Stimulated activated CD8-positive, alpha-beta memory T cell treated with anti-CD3 and anti-CD28 coated beads, Interleukin-15, amount 100 ng/mL, for 4 hours (primary cell): ENCODE measurements at places on chromosomes 4 and X.
A peak's percentile ranks its signal among the peaks of the same experiment; 100 is the strongest.

DNA sequence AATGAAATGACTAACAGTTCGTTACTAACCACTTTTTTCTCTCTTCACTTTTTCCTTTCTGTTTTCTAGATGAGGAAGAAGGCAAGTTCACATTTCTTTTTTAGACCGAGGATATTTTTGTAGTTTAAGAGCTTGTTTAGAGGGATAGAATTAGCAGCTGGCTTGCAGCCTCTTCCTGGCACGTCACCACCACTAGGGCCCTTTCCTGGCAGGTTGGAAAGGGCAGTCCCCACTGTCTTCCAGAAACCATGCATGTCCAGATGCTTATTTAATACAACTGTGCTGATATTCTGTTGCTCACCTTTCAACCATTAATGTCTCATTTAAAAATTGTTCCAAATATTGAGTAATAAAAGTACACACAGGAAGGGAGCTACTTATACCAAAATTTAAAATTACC is 209.5 kb upstream of the PACRGL start:
- DNase-seq: no peak

DNA sequence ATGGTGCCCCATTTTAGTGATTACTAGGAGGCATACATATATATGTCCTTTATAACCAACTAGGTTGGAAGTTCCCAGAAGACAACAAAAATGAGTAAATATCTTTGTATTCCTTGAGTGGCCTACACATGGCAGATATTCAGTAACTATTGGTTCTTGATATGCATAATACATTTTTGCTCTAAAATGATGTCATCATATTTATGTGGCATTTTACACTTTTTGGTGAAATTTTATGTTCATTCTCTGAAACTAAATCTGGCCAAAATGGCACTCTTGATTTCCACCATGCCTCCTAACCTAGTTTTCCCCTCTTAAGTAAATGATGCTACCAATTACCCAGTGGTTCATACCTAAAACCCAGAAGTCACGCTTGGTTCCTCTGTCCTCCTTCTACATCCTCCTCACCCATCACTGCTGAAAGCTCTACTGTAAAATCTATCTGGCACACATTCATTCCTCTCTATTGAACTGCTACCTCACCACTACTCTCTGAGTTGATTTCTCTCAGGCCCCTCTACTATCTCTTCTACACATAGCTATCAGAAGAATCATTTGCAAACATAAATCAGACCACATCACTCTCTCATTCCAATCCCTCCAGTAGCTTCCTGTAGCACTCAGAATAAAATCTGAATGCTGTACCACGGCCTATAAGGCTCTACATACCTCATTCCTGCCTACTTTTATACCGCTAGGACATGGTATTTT is 13.4 kb downstream of the SLC10A7 start:
- no peak for DNase-seq

DNA sequence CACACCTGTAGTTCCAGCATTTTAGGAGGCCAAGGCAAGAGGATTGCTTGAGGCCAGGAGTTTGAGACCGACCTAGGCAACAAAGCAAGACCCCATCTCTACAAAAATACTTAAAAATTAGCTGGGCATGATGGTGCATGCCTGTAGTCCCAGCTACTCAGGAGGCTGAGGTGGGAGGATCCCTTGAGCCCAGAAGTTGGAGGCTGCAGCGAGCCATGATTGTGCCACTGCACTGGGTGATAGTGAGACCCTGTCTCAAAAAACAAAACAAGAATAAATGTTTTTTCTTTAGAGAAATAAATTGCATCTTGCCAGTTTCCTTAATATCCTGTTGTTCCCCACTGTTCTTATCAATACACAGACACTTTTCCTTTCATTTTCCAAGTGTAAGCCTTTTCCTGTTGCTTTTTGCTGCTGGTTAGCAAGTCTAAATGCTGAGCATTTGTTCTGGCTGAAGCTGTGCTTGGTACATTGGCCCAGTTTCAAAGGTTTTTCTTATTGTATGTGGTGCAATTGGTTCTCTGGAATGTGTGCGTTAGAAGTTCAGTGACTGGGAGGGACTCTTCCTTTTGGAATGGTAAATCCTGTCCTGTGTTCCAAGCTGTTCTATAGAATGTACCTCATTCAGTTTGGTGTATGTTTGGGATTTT is 98.2 kb downstream of the AFF1 start:
- DNase-seq: no peak

- no peak for DNase-seq
These were observed 9.4 kb downstream of the FAM53A start for GRCh38 chr4:1674682-1675081.

DNA sequence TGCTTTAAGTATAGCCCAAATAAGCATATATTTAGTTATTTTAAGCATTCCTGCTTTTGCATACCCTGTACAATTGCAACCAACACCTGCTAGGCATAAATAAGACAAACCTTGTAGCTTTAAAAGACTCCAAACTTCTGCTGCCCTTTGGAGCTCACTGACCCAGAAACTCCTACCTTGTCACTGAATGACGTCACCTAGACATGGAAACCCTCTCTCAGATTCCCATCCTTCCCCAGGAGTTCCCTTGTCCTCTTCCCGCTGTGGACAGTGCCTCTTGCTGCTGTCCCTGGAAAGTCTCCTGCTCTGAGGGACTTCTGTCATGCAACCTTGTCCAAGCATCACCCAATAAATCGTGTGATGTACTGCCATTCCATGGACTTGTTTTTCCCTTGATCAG is 507.2 kb downstream of the GRXCR1 start:
- no peak for DNase-seq

DNA sequence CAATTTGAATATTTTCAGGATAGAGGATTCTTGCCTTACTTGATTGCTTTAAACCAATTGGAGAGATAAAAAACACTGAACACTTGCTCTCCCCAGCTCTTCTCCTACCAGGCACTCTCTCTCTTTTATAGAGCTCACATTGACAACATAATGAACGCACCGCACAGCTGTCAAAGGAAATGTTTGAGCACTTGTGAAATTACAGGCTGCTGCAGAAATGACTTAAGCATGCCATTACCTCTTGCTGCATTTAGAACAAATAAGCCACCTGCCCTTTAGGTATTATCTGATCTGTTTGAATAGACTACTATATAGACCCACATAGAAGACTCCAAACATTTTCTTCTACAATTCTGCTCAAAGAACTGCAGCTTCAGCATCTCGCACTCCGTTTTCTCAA is 227.7 kb downstream of the C4orf33 start:
- no peak for DNase-seq

GRCh38 chr4:26197018-26197779 is 123.6 kb upstream of the RBPJ start:
- DNase-seq: peak; percentile 40

DNA sequence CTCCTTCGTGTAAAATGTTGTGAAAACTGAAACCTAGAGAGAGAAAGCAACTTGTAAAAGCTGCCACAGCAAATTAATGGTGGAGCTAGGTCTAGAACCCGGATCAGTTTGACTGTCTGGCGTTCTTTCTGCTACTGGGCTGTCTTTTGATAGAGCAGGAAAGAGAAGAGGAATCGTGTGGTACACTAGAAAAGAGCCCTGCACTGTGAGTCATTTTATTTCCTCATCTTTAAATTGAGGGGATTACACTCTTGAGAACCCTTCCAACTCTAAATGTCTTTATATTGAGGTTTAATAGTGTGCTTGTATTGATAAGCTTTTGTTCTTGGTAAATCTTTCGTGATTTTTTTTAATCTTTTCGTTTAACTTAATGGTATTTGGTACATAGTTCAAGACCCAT is 4.3 kb downstream of the WDR44 start:
- DNase-seq: no peak

GRCh38 chr4:110064295-110064694 is 134.1 kb downstream of the ELOVL6 start:
- no peak for DNase-seq

DNA sequence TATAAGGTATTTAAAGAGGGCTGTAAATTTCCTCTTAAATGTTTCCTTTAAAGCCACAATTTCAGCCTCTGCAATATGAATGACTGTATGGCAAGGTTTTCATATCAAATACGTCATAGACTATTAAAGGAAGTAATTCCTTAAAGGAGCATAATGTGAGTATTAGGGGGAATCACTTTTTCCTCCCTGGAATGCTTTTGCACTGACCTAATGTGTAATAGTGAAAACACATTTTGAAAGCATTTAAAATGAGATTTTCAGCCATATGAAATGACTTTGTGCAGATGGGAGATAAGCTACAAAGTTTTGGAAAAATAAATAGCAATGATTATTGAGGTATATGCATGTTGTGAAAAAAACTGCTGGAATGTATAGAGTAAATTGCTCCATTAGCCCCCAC is 17.6 kb downstream of the SLIT2 start:
- no peak for DNase-seq

GRCh38 chr4:42768125-42768748 is 111.3 kb upstream of the ATP8A1 start:
- no peak for DNase-seq

DNA sequence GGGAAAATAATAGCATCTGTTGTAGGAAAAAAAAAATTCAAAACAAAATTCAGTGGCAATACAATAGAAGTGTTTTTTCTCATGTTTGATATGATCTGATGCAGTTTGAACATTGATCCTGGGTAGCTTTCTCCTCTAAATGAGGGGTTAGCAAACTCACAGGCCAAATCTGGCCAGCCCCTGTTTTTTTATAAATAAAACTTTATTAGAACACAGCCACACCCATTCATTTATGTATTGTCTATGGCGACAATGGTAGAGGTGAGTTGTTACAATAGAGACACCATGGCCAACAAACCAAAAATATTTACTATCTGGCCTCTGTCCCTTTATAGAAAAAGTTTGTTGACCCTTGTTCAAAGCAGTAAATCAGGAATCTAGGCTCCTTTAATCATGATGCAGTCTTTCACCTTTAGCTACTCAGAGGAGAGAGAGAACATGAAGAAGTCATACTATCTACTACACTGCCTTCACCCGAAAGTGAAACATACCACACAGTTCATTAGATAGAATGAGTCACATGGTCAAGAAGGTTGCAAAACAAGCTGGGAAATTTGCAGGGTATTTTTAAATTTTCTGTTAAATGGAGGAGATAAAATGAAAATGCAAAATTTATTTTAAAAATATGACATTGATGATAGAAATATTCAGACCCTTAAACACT is 186.6 kb upstream of the MAOA start:
- DNase-seq: no peak

DNA sequence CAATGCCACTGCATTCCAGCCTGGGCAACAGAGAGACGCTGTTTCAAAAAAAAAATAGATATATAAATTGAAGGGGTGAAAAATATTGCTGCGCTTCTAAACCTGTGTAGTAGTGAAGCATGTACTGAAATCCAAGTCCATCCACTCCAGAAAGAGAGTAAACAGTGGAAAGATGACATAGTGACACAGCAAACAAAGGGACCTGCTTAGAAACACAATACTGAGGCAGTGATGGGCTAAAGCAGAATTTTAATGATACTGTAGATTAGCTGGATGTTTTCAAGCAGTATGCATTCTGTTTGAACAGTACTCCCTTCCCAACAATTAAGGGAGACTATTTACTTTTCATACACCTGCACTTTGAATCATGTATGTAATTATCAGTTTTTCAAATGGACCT is 42.5 kb downstream of the TFDP3 start:
- no peak for DNase-seq
